ENCODE measurements at places on chromosomes 2 and 18.
A peak's percentile ranks its signal among the peaks of the same experiment; 100 is the strongest.

DNA sequence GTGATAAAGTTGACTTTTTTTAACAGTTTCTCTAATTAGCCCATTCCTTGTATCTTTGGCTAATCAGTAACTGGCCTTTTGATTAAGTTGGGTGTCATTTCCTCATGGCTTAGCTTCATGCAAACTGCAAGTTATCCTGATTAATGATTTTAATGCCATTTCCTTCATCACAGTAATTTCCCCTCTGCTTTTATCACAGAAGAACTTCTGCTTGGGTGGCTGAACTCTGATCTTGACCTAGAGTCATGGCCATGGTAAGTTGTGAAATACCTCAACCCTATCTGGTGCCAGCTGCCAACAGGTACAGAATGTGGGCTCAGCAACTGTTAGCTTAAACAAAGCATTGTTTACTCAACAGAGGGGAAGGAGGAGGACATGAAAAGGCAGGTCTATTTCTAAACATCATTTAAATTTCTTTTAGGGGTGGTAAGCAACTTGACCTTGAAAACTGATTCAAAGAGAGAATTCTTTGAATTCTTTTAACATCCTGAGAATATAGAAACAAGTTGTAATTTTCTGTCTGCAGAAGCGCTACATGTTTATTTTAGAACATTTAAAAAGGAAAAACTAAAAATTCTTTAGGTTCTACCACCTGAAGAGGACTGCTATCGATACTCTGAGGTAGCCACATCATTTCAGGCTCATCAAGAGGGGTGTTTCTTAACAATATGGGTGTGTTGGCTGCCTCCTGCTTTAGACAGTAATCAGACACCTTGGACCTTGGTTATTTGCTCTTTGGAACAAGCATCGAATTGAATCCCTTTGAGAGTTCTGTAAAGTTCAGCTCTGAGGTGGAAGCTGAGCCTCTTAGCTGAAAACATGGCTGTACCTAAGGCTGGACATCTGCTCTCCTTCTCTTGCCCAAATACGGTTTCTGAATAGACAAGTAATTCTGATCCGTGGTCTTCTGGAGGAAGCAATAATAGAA lies 39.7 kb downstream of the ANXA4 start:
- DNase-seq = no peak

- no peak for DNase-seq
Measured at GRCh38 chr2:76050196-76050595, 339.5 kb upstream of the GCFC2 start.

GRCh38 chr2:2321200-2321540 lies 9.9 kb downstream of the MYT1L start:
- no peak for DNase-seq

GRCh38 chr18:4264347-4264791 lies 190.7 kb downstream of the DLGAP1 start:
- no peak for DNase-seq

DNA sequence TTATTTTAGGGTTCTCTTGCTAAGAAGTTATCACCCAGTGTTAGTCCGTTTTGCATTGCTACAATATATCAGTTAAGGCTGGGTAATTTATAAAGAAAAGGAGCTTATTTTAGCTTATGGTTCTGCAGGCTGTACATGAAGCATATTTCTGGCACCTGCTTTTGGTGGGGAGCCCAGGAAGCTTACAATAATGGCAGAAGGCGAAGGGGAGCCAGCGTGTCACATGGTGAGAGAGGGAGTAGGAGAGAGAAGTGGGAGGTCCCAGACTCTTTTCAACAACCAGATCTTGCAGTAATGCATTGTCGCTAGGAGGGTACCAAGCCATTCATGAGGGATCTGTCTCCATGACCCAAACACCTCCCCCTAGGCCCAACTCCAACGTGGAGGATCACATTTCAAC lies 688.8 kb upstream of the PIK3C3 start:
- DNase-seq = peak; percentile 1

- DNase-seq = no peak
Measured at GRCh38 chr2:14454202-14454601, 178.3 kb upstream of the LRATD1 start.

DNA sequence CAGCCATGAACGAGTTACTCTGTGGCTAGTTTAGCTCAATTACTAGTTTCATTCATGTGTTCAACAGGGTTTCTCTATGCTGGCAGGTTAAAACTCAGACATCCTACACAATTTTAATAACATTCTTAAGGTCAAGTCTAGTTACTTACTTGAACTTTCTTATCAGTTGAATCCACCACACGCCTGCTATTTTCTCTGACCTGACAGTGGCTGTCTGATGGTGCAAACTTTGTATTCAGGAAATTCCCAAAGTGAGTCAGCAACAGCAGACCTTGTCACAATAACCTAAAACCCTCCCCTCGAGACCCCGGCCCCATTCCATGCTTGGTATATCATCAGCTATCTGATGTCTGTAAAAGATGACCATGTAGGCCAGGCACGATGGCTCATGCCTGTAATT lies 20.8 kb upstream of the CIDEA start:
- no peak for DNase-seq

DNA sequence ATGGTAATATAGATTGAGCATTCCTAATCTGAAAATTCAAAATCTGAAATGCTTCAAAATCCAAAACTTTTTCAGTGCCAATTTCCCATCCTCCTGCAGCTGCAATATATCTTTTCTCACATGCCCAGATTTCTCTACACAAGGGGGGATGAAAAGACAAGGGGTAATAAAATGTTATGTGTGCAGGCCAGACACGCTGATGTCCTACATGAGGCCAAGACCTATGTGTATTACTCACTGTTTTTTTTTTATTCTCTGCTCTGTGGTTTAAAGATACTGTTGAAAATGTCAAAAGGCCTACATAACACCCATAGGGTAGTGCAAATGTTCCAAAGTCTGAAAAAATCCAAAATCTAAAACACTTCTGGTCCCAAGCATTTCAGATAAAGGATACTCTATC lies 41.2 kb upstream of the CWC22 start:
- DNase-seq = no peak

DNA sequence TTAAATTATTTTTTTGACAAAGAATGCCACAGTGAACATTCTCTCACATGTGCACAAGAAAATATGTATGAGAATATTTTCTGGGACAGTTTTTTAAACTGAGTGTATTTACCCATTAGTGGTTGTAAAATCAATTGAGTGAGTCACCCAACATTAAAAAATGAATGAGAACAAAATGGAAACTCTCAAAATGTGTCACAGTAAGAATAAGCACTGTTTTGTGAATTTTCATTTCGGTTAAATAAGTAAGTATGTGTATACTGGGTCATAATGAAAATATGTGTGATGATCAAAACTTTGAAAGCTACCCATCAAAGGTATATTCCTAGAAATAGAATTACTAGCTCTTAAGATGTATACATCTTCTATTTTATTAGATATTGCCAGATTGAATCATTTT lies 11.6 kb downstream of the BABAM2 start:
- DNase-seq = no peak

- peak; percentile 73 for DNase-seq
Measured at GRCh38 chr2:238216651-238217184, 13.2 kb upstream of the ILKAP start.

- DNase-seq = no peak
Measured at GRCh38 chr2:33247365-33247764, 229.1 kb upstream of the RASGRP3 start.

GRCh38 chr2:25115902-25116301 lies 52.5 kb downstream of the POMC start:
- DNase-seq = no peak

- peak; percentile 1 for DNase-seq
Measured at GRCh38 chr2:227163485-227163997, 464 bp downstream of the COL4A4 start.

DNA sequence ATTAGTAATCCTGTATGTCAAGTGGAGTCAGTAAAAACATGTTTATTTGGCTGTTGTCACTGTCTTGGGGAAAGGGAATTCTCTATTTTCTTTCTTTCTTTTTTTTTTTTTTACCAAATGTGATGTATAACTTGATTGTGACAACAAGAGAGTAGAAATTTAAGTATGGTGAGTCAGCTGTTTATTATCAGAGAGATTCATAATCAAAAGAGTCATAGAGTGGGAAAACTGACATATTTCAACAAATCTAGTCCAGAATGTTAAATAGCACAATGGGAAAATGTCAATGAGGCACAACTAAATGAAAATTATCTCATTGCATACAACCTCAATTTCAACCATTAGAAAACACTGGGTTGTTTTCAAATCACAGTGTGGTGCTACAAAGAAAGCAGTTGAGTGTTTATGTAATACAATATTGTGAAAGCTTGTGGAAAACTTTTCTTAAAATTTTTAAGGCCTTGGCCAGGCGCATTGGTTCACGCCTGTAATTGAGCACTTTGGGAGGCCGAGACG lies 111.9 kb upstream of the DTNA start:
- no peak for DNase-seq

DNA sequence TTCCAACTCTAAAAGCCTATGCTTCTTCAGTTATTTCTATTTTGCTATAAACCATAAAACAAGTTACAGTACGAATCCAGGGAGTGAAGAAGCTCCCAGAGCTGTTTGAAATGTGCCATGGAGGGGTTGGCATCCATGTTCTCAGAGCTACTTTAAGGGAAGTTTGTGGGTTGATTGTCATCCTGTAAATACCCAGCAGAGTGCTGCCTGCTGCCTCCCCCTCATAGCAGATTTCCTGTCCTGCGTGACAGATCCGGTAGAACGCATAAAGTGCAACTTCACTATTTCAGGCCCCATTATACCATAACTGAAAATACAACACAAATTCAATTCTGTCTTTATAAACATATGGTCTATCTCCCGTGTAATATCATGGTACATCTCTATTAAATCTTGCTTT lies 114.4 kb downstream of the CTNNA2 start:
- DNase-seq = no peak

GRCh38 chr2:136225950-136226835 lies 108.2 kb upstream of the CXCR4 start:
- DNase-seq = no peak

DNA sequence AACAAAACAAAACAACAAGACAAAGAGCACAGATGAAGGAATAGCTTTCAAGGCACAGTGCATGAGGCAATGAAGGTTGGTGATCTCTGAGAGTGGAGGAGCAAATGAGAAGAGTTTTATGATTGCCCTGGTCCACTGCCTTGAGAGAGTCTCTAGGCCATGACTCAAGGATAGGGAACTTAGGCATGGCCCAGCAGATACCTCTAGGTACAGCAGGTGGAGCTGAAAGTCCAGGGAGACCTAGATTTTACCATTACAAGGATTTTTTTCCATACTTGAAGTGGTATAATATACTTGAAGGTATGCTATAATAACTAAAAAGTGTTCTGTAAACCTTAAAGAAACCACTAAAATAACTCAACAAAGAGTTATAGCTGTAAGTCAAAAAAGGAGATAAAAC lies 239.5 kb upstream of the KLHL29 start:
- no peak for DNase-seq
